HepG2 (cell line): ENCODE measurements at places on chromosomes 5 and 9. TPM values are rescaled to one million over a fixed set of nuclear protein-coding genes. Genes with fewer than 3 reads are reported as not detected.

- no peak for DNase-seq
Observed at GRCh38 chr5:68420476-68421344, 205.2 kb downstream of the PIK3R1 start.

- no peak for DNase-seq
Observed at GRCh38 chr5:163434401-163434866, 3.0 kb upstream of the CCNG1 start.

DNA sequence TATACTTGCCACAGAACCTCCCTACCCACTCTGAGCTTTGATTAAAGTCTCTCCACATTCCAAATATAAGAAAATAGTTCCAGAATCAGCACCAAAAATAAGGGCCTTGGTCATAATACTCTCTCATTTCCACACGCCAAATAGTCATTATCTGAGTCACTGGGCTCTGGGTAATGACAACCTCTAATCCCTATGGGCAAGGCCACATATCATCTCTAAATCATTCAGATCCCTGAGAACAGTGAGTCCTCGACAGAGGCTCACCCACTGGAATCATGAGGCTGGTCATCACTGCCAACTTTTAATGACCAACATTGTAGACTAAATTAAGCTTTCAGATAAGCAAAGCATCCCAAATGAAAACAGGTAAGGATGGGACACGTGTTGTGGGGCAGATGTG, 28.1 kb downstream of the FAM114A2 start:
- DNase-seq: no peak

DNA sequence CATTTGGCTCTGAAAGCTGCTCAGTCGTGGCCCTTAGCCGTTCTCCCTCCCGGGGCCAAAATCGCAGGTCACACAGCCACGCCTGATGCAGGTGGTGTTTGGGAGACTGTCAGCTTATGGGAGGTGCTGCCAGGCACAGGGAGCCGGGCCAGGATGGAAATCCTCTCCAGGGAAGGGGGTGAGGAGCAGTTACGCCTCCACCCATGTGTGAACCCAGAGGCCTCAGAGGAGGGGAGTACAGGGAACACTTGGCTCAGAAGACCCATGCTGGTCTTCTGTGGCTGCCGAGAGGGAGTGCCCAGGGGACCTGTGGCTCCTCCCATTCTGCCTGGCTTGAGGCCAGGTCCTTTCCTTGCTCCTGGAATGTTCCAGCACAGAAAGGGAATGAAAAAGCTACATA, 3.6 kb upstream of the OLFM1 start:
- DNase-seq: no peak

GRCh38 chr9:79043916-79044315, 527.8 kb upstream of the TLE4 start:
- no peak for DNase-seq

DNA sequence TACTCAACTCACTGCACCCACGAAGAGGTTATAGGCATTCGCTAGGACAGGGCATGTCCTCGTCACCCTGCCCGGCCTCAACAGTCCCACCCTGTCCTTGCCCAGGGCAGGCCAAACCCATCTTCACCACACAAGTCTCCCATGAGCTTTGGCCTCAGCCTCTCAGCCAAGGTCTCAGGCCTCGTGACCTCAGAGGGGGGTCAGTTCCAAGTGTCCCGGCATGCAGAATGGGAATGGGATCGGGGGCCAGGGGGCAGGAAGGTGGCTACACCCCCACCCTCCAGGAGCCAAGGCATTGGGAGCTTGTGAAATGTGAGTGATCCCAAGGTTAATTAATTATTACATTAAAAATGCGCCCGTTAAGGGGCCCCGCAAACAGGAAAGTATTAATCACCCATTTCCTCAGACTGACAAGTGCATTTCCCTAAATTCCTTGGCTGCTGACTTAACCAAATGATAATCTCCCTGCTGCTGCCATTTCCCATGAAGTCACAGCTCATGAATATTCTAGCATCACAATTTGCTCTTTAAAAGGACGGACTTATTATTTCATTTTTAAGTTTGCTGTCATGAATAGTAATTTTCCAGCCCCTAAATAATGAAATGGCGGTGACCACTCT, 8.0 kb upstream of the UBAC1 start:
- DNase-seq: no peak

DNA sequence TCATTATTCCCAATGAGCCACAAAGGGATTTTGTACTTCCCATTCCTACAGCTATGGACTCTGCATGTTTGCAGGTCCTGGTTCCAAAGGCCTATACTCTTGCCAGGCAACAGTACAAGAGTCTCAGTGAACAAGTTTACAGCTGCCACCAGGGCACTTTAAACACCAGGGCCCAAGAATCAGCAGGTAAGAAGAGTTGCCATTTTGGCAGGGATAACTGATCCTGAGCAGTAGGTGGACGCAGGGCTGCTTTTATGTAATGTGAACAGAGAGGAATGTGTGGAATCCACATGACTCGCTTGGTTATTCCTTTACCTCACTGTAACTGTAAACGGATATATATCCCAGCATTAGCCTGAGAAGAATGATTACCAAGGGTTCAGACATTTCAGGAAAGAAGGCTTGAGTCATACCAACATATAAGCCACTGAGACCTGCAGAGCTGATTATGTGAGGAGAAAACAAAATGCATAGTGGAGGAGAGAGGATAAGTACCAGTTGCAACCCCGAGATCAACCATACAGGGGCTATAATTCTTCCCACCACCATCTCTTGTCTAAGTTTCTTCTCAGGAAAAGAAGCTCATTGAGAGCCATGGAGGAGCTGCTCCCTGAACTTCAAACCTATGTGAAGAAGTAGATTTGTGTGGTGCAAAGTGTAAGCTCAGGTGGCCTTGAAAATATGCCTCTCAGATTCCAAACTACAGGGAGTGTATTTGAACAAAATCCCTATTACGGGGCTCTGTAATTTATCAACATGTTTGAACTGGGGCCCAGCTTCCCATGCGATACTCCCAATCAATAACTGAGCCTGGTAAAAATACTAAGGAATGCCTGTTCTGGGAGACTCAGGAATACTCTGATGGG, 24.6 kb downstream of the RAPGEF6 start:
- peak; percentile 86 for DNase-seq

DNA sequence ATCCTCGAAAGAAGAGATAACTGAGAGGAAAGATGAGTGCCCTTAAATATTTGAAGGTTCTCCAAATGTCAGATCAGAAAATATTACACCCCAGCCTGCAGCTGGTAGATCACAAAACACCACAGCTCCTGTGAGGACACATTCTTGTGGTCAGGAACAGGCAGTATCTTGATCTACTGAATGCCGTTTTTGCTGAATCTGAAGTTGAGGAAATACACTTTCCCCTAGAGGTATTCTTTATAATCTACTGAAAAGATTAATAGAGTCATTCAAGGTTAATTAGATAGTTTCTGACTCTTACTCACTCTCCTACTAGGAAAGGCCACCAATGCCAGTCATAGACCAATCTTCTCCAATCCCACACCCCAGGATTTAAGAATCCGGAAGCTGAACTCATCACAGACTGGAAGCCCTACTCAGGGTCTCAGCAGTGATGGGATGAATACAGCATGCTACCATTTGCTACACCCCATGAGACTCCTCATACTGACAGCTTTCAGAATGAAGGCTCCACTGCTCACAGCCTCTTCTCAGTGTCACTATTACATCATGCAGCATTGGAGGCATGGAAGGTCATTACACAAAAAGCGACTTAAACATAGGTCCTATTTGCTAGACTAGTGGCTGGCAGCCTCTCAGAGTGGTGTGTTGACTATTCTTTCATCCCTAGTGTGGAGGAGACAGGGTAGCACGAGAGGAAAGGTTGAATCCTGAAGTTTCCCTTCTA, 143.9 kb upstream of the SLC1A3 start:
- no peak for DNase-seq

GRCh38 chr5:142844866-142845265, 74.7 kb downstream of the ARHGAP26 start:
- no peak for DNase-seq

DNA sequence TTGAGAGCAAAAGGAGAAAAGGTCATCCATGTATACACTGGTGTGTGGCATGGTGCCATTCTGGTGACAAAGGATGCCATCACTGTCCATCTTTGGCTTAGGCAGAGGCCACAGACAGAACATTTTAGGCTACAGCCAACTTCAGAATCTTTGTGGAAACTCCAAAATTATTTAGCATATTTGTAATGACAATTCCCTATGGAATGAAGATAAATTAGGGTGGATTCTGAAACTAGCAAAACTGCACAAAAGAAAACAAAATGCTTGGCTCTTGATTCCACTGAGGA, 92.5 kb downstream of the FBXW11 start:
- DNase-seq: no peak

DNA sequence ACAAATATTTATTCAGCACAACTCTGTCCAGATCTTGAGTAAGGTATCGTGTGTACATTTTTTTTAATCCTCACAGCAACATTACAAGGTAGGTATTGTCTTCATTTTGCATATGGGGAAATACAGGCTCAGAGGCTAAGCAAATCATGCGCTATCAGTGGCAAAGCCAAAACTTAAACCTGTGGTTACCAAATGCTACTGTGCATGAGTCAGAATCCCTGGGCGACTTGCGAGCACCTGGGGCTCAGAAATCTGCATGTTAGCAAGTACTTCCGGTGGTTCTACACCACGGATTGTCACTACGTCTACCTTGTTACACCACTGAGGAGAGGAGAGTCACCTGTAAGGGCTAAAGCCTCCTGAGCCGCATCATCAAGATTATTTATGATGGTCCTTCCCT, 21.3 kb downstream of the C5orf58 start:
- no peak for DNase-seq

GRCh38 chr5:76305269-76305668, 97.8 kb upstream of the IQGAP2 start:
- no peak for DNase-seq

DNA sequence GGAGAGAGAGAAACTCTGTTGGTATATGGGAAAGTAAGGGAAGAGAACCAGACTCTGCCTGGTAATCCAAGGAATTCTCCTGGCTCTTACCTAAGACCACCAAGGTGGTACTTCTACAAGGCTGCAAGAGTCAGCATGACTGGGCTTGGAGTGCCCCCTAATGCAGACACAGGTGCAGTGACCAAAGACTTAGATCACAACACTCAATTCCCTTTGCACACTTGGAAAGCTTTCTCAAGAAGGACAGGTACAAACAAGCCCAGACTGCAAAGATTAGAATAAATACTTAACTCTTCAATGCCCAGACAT, 25.2 kb downstream of the UGT3A2 start:
- DNase-seq: no peak

GRCh38 chr5:158937381-158937952, 162.2 kb downstream of the EBF1 start:
- DNase-seq: no peak

GRCh38 chr9:21030389-21031035, 928 bp downstream of the HACD4 start:
- DNase-seq: no peak

DNA sequence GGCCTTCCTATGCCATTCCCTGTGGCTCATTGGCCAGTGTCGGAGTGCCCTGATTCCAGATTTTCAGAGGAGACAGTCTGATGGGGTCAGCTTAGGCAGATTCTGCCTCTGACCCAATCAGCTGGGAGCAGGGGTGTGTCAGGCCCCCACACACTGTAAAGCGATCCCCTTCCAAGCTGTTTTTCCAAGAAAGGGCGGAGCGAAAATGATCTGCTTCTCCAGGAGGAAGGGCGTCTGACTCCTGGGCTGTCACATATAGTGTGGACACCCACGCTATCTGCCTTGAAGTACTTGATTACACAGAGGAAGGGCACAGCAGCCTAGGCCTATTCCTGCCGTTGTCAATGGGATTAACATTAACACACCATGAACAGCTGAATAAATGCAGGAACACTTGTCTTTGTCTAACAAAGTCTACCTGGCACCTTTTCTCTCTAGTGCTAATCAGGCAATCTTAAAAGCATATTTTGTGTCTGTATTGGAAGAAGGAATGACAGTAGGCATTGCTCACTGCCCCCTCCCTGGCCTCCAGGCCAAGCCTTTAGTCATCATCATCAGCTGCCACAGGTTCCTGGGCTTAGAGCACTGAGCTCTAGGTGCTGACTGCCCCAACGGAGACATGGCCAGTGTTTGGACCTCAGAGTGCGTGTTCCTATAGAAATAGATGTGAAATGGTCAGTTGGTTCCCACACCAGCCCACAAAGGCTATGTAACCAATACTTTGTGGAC, 218.7 kb downstream of the MELK start:
- no peak for DNase-seq

DNA sequence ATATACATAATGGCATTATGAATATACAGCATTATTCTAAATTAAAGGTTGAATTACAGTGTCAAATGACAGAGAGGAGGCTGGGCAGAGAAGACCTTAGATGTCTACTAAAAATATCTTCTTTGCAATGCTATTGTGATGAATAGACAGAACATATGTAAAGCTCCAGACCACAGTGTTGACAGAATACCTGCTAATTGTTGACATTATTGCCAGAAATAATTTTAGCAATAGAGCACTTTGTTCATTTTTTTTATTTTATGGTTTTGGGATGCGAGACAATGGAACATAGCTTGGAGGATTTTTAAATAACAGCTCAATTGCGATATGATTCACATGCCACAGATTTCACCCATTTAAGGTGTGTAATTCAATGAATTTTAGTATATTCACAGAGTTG, 508.8 kb downstream of the PSAT1 start:
- DNase-seq: no peak

DNA sequence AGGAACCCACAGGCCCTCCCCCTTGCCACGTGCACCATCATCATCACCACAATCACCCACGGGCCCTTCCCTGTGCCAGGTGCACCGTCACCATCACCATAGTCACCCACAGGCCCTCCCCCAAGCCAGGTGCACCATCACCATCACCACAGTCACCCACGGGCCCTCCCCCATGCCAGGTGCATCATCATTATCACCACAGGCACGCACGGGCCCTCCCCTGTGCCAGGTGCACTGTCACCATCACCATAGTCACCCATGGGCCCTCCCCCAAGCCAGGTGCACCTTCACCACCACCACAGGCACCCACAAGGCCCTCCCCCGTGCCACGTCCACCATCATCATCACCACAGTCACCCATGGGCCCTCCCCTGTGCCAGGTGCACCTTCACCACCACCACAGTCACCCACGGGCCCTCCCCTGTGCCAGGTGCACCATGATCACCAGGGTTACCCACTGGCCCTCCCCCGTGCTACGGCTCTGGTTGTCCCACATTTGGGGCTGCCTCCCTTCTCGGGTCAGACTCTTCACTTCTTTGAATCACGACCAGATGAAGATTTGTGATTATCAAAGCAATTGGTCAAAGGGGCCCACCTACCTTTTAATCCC, 69.1 kb upstream of the OLFM1 start:
- no peak for DNase-seq

Gene FST
- 136 and 141 TPM in 2 replicates for polyA plus RNA-seq

Gene ITGA2
- 49.3 and 58.3 TPM in 2 replicates for polyA plus RNA-seq

Gene MARVELD2
- 10.7 and 11.1 TPM in 2 replicates for polyA plus RNA-seq

Gene IPPK
- polyA plus RNA-seq: 9.9 and 11.2 TPM in 2 replicates

Gene NKD2
- polyA plus RNA-seq: 0.81 and 0.82 TPM in 2 replicates

Gene MLANA
- polyA plus RNA-seq: 0.18 TPM in 1 of 2 replicates, not detected in the other

Gene SPATA31A3
- not detected in 2 replicates for polyA plus RNA-seq
